ENCODE measurements at places on chromosomes 3 and 15. TPM values are rescaled to one million over a fixed set of nuclear protein-coding genes. Genes with fewer than 3 reads are reported as not detected.
A peak's percentile ranks its signal among the peaks of the same experiment; 100 is the strongest.

- DNase-seq, result no peak
These were observed 205.0 kb downstream of the FEZF2 start for GRCh38 chr3:62168356-62168755.

DNA sequence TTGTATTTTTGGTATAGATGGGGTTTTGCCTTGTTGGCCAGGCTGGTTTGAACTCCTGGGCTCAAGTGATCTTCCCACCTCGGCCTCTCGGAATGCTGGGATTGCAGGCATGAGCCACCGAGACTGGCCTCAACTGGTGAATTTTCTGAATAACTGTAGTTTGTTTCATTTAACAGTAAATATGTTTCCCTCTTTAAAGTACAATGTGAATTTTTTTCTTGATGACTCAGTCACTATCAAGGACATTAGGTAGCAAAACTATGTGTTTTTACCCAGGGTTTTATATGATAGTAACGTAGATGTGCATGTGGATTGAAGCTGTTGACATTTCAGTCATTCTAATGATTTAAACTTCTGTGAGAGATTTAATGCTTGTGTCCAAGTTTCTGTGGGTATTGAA, 40.2 kb upstream of the MAPKBP1 start:
- no peak for DNase-seq

DNA sequence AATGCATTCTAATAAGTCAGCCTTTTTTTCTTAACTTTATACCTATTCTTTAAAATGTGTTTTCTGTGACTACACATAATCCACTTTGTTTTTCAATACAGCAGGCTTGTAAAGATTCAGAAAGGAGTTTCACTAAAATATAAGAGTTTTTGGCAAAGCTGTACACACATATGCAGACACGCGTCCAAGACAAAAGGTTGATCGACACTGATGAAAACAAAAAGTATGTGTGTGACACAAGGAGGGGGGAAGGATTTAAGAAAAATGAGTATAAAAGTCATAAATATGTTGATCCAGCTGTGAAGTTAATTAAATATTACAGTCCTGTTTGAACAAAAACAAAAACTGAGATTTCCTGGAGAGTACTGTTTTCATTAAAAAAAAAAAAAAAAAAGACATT, 294.5 kb upstream of the RARB start:
- DNase-seq, result no peak

DNA sequence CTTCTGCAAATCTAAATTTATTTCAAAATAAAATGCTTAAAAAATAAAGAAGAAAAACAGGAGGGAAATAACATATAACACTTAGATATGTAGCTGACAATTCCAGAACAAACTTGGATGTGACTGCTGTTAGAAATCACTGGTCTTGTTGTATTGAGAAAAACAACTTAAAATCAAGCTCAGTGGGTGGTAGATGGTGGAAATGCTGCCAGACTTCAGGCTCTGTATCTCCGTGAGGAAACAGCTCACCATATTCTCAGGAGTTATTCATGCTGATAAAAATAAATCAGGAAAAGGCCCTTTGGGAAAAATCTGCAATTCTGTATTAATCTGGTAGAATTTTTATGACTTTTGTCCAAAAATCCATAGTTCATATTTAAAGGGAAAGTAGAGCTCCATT, 477.6 kb downstream of the RAP2B start:
- no peak for DNase-seq

DNA sequence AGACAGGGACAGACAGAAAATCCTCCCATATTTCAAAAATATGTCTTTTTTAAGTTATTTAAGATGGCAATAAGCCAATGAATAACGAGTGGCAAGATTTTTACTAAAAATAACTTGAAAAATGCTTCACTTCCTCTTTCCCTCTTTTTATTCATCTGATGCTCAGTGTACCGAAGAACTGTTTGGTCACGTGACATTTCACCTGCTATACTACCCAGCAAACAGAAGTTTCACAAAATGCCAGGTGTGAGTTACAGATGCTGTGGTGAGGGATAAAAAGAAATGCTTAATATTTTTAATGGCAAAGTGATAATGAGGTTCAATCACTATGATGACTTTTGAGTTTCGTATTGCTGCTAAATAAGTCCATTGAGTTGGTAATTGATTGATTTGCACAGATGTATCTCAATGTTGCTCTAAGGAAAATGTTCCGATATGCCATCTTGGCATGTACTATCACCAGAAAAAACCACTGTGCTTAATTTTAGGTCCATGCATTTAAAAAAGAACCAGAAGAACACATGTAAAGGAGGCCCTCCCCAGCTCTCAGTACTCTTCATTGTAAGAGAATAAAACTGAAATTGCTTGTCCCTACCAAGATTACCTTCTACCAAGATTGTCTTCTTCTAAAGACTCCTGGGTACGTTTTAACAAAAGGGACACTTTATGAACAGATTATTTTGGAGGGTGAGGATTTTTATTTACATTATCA, 26.0 kb upstream of the SEC62 start:
- DNase-seq, result no peak

DNA sequence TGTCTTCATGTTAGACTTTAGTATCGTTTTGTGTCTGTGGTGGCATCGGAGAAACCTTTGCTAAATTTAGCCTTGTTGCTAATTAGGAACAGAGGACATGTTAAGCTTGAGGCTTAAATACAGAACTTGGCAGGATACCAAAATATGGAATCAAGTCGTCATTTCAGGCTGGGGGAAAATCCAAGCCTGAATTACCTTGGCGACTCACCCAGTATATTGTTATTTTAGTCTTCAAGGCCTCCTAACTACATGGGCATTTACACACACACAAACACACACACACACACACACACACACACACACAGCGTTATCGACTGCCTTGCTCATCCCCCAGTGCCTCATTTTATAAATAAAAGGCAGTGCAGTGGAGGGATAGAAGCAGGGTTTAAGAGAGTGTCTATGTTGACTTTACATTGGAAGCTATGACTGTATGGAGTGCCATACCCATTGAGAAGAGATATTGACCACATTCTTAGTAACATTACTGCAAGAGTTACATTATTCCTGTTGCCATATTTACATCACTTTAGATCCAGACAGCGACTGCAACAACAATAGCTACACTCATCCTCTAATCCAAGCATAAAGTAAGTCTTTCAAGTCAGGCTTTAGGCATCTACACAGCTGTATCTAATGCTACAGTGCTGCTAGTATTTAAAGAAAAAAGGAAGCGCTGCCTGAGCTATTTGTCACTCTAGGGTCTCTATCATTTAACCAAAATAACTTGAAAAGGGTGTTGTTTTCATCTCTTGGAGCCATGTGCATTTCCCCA, 210.8 kb upstream of the SEMA6D start:
- peak; percentile 8 for DNase-seq

DNA sequence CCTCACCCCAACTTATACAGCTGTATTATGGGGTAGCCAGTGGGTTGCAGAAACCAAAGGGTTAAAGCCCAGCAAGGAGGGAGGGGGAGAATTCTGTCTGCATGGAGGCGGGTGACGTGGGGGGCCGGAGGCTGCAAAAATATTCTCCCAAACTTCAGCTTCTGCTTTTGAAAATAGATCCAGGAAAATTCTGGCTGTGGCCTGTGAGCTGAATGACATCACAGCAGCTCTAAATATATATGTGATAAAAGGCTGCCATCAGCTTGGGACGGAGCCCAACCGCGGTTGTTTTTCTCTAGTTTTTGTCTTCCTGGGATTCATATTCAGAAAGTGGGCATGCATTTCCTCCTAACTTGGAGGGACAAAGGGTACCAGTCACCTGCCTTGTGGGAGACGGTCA, 27.6 kb downstream of the MAPKAPK3 start:
- no peak for DNase-seq

DNA sequence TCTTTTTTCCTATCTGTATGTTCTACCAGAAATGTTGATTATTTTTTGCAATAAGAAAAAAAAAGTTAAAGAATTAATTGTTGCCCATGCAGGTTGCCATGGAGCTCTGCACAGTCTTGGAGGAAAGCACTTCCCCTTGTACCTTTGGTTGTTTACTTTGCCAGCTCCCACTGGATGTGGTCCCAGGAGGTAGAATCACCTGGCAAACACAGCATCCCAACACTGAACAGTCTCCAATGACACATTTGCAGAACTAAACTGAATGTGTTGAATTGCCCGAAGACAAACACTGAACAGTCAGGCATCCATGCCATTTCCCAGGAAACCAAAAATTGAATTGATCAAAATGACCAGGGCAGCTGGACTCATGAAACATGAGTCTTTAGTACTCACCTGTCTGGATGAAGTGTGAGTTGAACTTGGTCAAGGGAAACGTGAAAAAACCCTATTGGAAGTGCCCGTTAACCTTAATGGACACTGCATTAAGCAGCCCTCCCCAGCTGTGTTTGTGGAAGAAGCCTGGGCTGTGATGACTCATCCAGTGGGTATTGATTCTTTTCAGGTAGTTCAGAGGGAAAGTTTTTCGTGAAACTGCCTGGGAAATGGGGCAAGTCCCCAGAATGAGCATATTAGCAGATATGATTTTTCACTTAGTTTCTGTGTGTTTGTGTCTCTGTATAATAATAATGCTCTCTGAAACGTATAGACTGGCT, 284.7 kb upstream of the STT3B start:
- DNase-seq, result peak; percentile 45

- DNase-seq, result no peak
These were observed 898 bp downstream of the SMAD3 start for GRCh38 chr15:67066041-67066958.

DNA sequence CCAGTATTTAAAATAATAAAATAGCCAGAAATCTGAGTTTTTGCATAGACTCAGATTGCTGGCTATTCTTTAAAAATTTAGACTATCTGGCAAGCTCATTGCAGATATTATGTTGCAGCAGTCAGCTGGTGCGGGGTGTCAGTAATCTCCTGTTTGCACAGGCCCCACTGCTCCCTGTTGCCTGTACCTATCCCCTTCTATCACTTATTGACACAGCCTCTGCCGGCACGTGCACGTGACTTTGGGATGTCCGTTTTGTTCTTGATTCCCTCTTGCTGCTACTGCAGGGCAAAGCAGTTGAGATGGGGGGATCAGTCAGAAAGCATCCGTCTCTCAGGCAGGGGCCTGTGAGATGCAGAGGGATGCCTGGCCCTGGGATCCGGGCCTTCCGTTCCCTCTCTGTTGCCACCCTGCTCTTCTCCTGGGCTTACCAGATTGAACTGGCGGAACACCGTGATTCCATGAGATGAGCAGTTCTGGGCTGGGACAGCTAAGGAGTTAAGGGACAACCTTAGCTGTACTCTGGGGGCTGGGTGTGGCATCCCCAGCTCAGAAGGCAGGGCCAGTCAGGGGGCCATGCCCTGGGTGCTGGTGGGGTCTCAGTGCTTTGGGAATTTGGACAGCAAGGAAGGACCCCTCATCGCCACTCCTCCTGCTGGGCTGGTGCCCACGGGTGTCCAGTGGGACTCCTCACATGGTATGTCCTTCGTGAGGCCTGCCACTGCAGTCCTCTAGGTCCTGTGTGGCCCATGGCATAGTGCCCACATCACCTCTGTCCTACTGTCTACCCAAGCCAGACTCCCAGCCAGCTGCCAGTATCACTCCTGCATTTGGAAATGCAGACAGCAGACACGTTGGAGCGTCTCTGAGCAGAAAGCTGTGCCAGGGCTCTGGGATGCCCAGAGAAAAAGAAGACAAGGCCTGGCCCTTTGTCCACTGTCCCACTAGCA, 11.8 kb downstream of the MRAS start:
- no peak for DNase-seq

- no peak for DNase-seq
These were observed 95.9 kb upstream of the NLGN1 start for GRCh38 chr3:173301647-173302046.

DNA sequence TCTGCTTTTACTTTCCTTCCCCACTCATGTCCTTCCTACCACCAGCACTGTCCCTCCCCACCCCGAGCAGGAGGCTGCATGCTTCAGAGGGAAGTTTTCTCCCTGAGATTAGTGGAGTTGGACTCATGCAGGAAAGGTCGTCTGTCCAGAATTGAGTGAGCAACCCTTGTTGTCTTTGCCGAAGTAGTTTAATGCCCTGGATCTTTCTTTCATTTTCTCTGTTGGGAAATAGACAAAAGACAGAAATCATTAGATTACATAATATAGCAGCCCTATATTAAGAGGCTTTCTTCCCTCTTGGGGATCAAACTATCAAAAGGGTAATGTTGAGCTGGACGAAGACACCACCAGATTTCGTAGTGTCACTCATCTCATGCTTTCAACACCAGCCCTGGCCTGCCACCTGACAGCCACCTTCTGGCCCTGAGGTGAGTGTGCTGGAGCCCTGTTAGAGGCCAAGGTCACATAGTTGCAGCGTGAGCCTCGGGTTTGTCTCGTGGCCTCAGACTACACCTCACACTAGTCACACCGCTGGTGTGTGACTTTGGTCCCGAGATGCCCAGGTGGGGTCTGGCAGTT, 231.0 kb downstream of the ITPR1 start:
- DNase-seq, result no peak

DNA sequence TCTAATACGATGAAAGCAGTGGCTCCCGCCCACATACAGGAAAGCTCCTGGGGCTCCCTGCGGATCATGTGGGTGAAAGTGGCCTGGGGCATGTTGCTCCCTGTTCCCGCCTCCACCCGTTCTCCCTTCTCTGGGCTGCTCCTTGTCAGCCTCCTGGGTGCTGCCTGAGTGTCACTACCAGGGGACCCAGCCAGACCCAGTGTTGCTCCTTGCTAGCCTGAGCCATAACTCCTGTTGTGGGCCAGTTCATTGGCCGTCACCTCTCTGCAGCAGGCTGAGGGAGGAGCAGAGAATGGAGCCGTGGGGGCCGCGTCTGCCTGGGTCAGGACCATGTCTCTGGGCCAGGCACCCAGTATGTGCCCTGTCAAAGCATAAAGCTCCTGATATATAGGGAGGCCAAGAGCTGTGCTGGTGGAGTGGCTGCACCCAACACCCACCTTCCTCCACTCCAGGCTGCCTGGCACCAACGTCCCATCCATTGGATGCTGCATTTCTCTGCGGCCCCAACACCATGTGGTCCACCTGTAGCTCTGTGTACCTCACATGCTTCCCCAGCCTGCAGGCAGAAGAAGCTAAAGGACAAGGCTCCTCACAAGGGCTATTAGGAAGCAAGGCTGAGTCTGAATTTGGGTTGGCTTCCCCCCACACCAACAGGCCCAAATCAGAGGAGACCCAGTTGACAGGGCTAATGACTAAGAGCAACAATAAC, 40.5 kb downstream of the KLF13 start:
- no peak for DNase-seq

- DNase-seq, result no peak
These were observed 137.8 kb upstream of the CBLB start for GRCh38 chr3:106006571-106006970.

- DNase-seq, result no peak
These were observed 29.0 kb upstream of the ZMAT3 start for GRCh38 chr3:179100652-179101051.

Gene TEX9
- total RNA-seq, result 9.0 TPM

Gene PLA2G4E
- 0.07 TPM for total RNA-seq

Gene PXYLP1
- 25.8 TPM for total RNA-seq

Gene SST
- total RNA-seq, result 52.4 TPM

Gene SLC4A7
- total RNA-seq, result 45.3 TPM

Gene ECT2
- total RNA-seq, result 16.7 TPM
